ENCODE measurements at places on chromosomes 5 and 9.

DNA sequence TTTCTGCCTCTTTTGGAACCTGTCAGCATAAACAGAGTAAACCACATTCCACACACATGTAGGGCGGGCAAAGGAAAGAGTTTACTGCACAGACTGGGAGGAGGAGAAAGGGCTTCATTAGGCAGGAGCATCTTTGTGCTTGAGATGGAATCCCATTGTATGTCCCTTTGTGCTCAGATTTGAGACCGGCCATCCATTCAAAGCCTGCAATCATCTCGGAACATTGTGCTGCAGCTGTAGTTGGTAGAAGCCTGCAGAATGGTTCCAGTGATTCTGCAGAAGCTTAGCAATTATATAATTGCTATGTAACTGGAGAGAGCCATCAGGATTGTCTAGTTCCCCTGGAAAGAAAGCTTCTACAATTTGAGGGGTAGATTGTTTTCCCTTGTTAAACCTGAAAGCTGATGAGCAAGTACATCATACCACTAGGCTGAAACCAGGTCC lies 16.5 kb downstream of the ZNF462 start:
- no peak for DNase-seq

- DNase-seq, result no peak
Measured at GRCh38 chr9:19995619-19996018, 206.8 kb upstream of the SLC24A2 start.

GRCh38 chr9:137876781-137877386 lies 698 bp upstream of the CACNA1B start:
- no peak for DNase-seq

- DNase-seq, result no peak
Measured at GRCh38 chr5:91383956-91384300, 811 bp upstream of the ARRDC3 start.

DNA sequence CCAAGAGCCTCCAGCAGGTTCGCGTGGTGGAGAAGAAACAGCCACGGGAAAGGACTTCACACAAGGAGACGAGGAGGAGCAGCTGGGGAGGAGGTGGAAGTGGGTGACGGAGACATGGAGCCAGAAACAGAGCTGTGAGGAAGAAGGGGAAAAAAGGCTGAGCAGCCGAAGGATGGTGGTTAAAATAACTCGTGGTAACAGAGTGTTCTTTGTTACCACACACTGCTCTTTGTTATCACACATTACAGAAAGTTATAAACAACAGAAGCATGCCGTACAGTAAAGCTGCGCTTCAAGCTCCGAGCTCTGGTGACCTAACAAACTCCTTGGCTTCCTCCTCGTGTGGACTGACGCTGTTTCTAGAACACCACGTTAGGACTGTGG lies 215.4 kb downstream of the GLIS3 start:
- DNase-seq, result no peak

DNA sequence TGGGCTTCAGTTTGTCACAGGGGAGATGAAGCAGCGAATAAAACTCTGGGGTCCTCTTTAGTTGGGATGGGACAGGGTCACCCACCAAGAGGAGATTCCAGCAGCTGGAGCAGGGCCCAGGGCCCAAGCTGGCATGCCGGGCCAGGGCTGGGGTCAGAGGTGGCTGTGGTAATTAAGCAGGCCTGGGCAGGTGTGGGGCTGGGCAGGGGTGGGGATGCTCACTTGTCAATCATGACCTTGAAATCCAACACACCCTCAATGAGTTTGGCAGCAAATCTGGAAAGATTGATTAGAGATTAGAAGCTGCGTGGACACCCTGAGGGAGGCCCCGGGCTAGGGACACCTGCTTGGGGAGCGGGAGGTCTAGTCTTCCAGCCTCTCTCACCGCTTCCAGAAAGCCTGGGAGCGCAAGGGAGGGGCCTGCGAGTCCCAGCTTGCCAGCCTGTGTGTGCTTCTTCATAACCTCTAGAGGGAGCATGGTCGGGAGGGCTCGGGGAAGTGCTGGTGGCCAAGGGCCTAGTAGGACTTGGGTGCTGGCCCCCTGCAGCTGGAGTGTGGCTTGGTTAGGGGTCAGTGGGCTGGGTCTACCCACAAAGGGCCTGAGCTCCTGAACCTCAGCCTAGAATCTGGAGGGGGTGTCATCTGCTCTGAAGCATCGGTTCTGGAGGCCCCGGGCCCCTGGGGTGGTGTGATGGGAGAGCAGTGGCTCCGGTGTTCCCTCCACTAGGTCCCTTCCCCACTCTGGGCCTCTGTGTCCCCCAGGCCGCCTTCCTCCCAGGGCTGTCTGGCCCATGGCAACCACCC lies 7.6 kb downstream of the CRAT start:
- no peak for DNase-seq

DNA sequence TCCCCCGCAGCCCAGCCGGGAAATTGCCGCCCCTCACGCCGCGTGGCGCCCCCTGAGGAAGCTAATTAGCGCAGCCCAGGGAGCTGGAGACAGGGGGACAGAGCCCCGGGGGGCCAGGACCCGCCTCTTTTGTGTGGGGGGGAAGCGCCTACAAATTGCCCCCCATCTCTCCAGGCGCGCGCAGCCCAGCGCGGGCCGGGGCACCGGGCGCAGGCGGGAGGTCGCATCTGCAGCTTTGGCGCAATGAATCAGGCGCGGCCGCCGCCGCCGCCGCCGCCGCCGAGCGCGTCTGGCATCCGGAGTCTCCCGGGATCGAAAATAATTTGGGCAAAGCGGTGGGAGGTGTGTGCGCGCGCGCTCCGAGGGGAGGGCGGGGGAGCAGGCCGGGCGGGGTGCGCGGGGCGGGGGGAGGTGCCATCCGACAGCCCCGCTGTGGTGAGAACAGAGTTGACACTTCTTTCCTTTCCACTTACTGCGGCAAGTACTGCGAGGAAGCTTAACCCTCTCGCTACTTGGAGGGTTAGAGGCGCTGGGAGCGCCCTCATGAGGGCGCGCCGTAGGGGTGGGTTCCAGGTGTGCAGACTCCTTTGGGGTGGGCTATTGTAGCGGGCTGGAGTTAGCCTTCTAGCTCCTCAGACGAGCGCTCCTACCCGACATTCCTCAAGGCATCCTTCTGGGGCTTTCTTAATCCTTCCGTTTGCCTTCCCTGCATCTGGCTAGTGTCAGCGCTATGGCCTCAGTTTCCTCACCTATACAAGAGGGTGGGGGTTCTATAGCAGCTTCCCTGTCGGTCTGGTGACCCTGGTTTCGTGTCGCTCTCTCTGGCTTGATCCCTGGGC lies 63.1 kb downstream of the CXXC5 start:
- DNase-seq, result no peak

DNA sequence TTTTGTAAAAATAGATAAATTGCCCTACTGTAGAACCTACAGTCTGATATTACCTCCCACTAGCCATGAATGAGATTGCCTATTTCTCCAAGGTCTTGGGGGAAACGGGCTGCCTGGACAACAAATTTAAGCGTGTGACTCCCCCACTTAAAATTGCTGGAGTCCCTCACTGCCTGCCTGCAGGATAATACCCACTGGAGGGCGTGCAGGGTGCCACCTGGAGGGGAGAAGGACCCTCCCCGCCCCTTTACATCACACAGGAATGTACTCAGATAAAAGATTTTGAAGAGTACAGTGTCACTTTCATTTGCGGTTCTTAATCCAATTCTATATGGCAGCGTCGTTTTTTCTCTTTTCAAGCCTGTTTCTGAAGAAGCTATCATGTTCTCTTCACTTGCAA lies 6.2 kb upstream of the TRIM7 start:
- no peak for DNase-seq

- DNase-seq, result no peak
Measured at GRCh38 chr9:109101202-109101595, 18.5 kb downstream of the TMEM245 start.

- no peak for DNase-seq
Measured at GRCh38 chr5:115857057-115857479, 15.3 kb downstream of the AP3S1 start.

DNA sequence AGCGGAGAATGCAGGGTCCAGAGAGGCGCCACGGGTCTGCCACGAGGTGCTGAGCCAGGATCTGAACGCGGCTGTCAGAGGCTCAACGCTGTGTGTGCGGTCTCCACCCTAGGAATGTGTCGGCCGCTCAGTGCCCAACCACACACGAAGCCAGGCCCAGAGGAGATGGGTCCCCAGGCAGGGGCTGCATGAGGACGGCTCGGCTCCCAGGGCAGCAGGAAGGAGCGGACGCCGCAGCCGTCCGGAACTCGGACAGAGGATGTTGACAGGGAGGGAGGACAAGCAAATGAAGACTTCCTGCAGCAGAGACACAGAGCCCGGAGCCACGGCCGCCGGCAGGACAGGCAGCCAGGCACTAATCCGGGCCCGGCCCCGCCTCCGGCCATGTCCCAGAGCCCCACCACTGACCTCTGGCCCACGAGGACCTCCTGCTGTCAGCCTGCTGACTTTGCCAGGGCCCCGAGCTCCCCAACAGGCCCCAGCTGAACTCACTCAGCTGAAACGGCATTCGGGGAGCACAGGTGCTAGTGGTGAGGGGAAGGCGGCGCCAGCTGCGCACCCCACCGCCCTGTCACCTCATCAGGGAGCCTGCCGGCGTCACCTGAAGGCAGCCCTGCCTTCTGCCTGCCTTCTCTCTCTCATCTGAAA lies 12.7 kb downstream of the VAV2 start:
- no peak for DNase-seq

DNA sequence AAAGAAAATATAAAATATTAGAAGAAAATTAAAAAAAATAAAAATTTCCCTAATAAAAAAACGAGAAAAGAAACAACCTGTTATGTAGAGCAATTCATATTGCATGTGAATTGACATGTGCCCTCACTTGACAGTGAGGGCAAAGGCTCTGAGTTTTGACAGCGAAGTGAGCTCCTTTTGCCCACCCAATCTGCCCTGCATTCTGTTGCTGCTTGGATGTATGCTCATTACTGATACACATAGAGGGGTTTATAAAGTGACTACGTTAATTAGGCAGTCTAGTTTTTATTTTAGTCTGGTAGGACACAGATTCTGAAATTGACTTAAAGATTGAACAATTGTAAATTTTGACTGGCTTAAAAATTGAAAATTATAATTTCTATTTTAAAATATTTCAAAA lies 949.4 kb downstream of the TLE4 start:
- DNase-seq, result no peak

DNA sequence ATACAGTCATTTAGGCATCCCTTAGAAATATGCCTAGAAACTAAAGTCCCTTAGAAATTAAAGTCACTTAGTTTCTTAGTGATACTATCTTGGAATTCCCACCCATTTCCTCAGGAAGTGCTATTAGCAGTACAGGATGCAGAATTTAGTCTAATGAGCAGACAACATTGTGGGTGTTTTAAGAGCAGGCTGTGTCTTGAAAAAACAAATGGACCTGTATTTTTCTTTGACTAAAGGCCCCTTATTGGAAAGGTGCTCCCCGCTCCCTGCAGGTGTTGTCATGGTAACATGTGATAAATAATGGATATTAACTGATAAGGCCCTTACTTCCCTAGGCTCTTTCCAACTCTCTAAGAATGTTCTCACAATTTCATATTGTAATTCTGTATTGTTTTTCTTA lies 38.8 kb upstream of the STARD4 start:
- no peak for DNase-seq

- DNase-seq, result no peak
Measured at GRCh38 chr5:179550511-179551342, at the start of gene RUFY1. Gene RUFY1, plus strand, starts transcription at chr5:179550554. Its CDS starts 16 bp downstream, at chr5:179550570.

DNA sequence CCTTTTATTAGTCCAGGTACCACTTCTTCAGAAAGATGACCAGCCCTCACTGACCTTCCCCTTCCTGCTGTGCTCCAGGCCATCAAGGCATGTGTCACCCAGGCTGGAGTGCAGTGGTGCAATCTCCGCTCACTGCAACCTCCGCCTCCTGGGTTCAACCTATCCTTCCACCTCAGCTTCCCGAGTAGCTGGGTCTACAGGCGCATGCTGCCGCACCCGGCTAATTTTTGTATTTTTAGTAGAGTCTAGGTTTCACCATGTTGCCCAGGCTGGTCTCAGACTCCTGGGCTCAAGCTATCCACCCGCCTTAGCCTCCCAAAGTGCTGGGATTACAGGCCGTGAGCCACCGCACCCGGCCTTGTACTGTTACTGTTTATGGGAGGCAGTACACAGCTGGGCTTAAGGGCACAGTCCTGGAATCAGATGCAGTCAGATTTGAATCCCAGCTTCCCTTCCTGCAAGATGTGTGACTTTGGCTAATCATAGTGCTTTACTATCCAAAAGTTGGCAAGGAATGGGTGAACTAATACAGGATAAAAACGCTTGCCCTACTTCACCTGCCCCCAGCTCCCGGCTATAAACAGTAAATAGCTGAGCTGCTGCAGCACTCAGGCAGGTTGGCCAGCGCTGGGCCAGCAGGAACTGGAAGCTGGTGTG lies 483 bp upstream of the EIF4EBP3 start:
- no peak for DNase-seq

DNA sequence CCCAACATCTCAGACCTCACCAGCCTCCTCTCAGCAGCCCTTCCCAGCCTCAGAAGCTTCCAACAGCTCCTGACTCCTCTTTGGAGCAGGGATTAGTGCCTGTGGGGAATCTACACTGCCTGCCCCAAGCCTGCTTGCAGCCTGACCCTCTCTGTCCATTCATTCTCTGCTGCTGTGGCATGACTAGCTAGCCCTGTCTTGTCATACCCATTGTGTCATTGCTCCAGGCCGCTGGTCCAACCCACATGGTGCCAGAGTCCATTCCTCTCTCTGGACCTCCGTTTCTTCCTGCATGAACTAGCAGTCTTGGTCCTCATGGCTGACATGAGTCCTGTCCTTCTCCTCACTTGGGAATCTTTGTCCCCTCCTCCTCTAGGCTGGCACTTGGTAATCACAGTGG lies 12.8 kb upstream of the RXRA start:
- DNase-seq, result no peak

DNA sequence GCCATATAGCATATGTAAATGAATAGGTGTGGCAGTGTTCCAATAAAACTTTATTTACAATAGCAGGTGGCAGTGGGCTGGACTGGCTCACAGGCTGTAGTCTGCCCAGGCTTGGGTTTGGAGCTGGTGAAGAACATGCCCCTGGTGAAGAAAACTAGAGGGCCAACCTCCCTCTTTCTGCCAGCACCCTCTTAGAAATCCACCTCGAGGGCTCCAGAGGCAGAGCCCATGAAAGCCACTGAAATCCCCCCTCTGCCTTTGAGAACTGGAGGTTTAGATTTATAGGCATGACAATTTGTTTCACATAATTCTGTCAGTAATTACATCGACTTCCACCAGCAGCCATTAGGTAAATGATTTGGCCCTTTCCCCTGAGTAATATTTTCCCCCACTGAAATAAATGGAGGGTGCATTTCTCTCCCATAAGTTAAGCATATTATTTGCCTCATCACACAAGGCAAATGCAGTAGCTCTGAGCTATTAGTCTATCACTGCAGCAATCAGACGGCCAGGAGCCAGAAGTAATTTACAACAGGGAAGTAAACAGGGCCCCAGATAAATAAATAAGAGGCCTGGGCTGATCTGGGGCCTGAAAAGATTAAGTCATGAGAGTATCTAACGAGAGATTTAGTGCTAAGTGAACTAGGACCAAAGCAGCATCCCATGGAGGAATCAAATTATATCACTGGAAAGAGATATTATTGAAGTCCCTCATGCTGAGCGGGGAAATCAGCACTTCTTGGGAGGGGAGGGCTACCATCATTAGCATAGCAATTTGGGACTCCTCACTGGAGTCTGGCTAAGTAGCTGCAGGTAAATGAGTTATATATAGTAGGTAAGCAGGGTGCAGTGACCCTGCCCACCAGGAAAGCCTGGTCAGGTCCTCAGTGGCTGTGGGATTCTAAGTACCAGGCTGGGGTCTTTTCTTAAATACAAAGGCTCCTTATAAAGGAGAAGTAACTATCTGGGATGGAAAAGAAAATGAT lies 123.9 kb downstream of the SLIT3 start:
- DNase-seq, result no peak

GRCh38 chr9:74555565-74555964 lies 58.4 kb downstream of the RORB start:
- DNase-seq, result no peak

GRCh38 chr9:121708768-121709488 lies 57.5 kb downstream of the DAB2IP start:
- no peak for DNase-seq
